Frontal cortex (tissue), 4 donors: ENCODE measurements at places on chromosomes 5 and 9. TPM values are rescaled to one million over a fixed set of nuclear protein-coding genes. Genes with fewer than 3 reads are reported as not detected.

DNA sequence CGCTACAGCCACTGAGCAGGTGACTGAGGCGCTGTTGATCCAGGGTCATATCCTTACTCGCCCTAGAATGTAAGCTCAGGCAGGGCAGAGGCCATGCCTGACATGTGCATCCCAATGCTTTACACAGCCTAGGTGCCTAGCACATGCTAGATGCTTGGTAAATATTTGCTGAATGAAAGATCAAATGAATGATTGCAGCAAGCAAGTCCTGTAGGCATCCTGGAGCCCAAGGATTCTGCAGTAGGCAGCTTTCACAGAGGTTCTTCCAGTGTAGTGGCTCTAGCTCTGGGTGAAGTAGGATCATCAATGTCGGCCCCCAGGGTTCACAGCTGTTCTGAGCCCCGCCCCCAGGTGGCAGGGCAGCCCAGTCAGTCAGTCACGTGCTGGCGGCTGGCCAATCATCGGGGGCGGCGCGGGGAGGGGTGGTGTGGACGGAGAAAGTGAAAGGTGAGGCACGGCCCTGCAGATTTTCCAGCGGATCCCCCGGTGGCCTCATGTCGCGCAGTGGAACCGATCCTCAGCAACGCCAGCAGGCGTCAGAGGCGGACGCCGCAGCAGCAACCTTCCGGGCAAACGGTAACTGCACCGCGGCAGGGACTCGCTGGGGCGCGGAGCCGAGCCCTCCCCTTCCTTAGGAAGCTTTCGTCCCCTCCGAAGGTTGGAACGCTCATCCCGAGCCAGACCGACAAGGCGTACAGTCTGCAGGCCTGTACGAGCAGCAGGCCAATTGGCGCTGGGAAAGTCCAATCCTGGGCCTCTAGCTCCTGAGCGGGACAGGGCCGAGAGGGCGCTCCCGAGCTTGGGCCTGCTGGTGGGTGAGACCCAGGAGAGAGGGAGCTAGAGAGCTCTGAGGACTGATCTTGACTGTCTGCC lies at the start of gene GALT:
Gene GALT (plus strand): TSS at position 465 of the 873 bp plus-strand sequence. CDS start 30 bp downstream, at position 495.
- DNase-seq, result peak; percentile 85

- no peak for DNase-seq
Measured at GRCh38 chr9:28707616-28708015, 1134.3 kb upstream of the C9orf72 start.

DNA sequence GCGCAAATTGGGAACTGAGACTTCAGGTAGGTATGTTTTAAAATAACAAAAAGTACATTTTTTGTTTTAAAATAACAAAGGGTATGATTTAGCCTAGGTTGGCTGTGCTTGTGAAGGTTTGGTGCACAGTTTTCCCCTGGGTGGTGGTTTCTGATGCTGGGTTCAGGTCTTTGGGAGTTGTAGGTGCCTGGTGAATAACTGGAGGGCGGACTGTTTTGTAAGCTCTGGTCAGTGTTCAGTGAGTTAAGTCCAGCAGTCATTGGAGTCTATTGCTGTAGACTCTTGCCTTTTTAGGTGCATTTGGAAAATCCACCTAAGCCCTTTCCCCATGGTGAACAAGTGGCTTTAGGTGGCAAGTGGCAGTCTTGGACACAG lies 43.9 kb downstream of the RAI14 start:
- no peak for DNase-seq

DNA sequence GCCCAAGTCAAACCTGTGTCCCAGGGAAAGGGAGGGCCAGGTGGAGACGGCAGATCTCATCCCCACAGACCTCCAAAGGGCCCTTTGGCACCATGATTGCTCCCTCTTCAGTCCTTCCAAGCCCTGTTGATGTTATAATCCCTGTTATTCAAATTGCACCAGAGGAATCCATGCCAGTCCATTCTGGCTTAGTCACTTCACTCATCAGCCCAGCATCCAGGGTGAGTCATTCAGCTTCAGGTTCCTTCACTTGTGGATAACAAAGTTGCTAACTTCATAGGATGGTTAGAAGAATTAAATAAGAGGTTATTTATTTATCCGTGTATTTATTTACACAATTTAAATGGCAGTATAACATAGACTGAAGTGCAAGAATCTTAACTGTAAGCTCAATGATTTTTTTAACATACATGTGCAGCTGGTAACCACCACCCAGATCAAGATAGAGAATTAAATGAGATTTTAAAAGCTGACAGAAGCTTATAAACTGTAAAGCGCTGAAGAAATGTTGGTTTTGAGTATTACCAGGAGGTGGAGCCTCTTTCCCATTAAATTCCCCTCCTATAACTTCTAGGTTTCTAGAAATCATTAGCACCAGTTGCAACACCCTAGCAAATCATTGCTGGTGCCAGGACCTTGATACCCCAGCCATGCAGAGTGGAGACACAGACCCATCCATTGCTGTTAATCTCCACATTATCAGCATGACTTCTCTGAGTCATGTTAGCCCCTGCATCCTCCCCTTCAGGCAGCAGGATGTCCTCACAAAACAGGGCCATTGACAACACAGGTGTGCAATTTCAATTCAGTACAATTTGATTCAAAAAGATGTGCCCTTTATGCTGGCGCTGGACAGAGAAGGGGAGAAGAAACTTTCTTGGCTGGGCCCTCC lies 77.4 kb downstream of the SEC61B start:
- no peak for DNase-seq

GRCh38 chr5:148374690-148375360 lies 8.9 kb upstream of the FBXO38 start:
- no peak for DNase-seq

DNA sequence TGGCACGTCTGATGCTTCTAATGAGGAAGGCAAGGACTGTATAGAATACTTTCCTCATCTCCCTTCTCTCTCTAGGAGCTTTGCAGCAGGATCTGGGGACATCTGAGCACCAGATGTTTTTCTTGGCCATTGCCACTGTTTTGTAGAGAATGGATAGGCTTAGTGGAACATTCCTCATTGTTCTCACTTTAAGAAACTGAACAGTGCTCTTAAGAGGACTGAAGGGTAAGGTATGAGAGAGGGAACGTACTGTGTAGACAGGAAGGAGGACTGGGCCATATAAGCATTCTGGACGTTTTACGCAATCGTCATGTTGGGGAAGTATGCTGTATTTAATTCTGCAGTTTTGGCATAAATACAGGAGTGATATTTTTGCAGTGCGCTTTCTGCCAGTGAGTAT lies 70.6 kb downstream of the SMARCA2 start:
- no peak for DNase-seq

DNA sequence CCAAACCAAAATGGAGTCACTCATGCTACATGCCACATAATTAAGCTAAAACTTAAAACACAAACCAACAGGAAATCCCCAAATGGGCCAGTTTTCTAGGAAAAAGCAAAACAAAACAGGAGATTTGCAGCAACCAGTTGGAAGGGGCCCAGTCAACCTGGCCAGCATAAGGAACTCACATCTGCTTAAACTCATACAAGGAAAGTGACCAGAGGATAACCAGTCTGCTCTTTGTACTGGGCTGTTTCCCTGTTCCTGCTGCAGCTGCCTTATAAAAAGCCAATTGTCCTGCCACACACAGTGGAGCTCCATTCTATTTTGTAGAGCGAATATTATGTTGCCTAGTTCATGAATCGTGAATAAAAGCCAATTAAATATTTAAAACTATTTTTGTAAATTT lies 29.5 kb upstream of the PTPDC1 start:
- DNase-seq, result no peak

- DNase-seq, result no peak
Measured at GRCh38 chr9:126149661-126150060, 177.0 kb upstream of the MVB12B start.

DNA sequence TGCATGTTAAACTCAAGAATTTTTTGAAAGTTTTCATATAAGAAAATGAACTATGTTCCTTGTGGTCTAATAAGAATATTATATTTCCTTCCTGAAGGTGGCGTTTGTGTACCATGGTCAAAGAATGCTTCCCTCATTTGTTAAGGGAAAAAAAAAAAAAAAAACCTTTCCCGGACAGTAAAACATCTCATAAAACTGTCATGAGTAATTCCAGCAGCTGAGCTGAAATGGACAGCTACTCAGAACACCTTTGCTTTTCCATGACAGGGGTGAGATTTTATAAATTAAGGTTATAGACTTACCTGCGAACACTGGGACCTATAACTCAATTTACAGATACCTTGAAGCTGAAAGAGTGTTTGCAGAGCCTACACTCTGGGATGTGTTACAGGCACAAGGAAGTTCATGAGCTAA lies 113.2 kb upstream of the RANBP3L start:
- peak; percentile 40 for DNase-seq

DNA sequence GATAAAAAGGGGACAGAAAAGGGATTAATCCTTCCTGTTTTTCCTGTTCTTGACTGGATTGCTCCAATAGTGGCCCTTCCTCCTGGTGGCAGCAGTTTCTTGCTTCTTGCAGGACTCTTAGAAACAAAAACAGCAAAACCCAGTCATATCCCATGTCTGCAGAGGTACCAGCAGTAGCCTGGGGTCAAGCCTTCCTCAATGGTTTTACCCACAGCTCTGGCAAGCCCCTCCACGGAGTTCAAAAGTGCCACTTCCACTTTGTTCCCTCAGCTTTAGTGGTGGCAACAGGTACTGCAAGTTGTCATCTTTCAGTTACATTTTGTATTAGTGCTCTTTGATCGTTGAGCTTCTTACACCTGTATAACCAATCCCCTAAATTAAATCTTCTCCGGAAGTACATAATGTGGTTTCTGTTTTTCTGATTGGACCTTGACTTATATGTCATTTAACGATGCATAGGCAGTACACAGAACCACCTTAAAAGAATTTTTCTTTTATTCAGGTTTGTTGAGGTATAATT lies 8.7 kb upstream of the RANBP6 start:
- DNase-seq, result no peak

DNA sequence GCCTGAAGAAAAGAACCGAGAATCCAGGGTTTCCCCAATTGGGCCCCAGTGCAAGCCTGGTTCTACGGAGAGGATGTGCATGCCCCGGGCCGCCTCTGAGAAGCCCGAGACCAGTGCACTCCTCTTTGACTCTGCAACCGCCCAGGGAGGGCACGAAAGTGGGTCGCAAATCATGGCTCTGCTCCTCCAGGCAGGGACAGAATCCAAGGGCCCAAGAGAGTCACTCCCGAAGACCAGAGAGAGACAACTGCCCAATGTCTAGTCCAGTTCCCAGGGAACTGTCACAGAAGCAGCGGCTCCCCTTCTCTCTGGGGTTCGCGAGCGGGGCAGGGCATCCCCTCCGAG lies 107.8 kb downstream of the PSD2 start:
- DNase-seq, result no peak

DNA sequence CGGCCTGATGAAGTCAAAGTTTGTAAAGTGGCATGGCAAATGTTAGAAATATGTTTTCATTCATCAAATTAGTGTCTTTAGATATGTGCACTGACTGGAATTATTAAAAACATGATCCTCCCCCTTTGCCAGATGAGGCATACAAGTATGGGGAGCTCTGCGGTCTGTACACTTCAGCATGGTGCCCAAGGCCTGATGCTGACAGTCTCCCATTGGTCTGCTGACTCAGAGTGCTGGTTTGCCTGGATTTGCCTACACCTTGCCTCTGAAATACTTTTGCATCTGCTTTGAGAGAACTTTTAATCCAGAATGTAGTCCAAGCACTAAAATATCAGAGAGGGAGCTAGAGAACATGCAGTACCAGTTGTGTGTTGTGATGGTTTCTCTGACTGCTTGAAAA lies 354.3 kb upstream of the ACTBL2 start:
- no peak for DNase-seq

DNA sequence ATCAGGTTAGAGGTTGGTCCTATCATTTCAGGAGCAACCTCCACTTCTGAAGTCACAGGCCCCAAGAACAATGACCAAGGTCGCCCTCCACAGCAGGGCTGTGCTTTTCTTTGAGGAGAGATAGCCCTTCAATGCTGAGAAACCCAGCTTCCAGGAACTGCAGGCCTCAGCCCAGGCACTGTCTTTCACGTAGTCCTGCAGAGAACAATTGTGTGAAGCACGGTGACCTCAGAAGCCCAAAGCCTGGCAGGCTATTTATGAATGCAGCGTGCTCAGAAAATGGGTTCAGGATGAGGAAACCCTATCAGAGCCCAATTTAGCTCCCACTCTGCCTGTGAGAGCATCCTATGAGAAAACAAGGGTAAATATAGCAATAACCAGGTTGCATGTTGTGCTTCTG lies 388.3 kb downstream of the PLK2 start:
- no peak for DNase-seq

DNA sequence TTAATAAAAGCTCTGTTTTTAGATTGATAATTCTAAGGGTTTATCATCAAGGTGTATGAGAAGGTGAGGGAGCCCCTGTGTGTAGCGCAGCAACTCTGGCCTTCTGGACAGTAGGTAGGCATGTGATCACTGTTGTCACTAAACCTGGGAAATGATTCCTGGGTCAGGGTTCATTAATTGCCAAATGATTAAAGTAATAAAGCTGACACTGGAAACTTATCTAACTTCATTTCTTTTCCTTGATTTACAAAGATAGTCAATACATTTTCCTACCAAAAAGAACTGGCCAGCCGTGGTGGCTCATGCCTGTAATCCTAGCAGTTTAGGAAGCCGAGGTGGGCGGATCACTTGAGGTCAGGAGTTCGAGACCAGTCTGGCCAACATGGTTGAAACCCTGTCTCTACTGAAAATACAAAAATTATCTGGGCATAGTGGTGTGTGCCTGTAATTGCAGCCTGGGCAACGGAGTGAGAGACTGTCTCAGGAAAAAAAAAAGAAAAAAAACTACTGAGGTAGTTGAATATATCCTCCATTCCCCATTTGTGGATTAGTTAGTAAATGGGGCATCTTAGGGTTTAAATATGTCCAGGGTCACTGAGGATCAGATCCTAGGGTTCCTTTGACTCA lies 2.4 kb downstream of the EHMT1 start:
- no peak for DNase-seq

DNA sequence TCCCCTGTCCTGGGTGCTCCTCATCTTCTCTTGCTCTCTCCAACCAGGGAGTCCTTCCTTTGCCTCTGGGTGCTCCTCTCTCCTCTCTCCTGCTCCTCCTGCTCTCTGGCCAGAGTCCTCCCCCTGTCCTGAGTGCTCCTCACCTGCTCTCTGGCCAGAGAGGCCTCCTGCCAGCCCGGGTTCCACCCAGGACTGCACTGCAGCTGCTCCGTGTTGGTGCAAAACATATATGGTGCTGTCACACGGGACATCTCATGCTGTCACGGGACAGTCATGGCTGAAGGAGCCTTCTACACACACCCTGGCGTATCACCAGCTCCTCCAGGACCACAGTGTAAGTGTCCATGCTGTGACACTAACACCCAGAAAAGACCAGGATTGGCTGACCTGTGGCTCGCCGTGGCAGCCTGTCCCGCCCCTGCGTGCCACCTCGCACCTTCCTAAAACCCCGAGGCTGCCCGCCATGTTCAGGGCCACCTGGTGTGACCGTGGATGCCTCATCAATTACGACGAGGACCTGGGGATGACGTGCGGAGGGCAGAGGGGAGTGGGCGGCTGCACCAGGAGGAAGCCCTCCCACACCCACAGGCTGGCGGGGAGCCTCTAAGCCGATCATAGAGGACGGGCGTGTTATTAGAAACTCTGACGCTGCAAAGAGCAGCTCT lies 27.9 kb upstream of the SLC6A3 start:
- DNase-seq, result no peak

- DNase-seq, result no peak
Measured at GRCh38 chr9:109886041-109886440, 106.0 kb downstream of the PALM2AKAP2 start.

- peak; percentile 49 for DNase-seq
Measured at GRCh38 chr5:32709750-32710549, 1.2 kb upstream of the NPR3 start.

TLX3 gene
- total RNA-seq, result not detected

NR5A1 gene
- not detected for total RNA-seq

ELAVL2 gene
- total RNA-seq, result 311 TPM

ARID3C gene
- total RNA-seq, result 0.82 TPM

NSUN2 gene
- 37.5 TPM for total RNA-seq

IFNB1 gene
- not detected for total RNA-seq

GTF2H2C gene
- 110 TPM for total RNA-seq

OBP2B gene
- not detected for total RNA-seq

GCNT1 gene
- 6.9 TPM for total RNA-seq

SAXO1 gene
- not detected for total RNA-seq

CDX1 gene
- not detected for total RNA-seq
